ENCODE measurements at places on chromosomes 16 and 17.

- DNase-seq = no peak
Measured at GRCh38 chr17:41797377-41797776, 10.9 kb upstream of the JUP start.

DNA sequence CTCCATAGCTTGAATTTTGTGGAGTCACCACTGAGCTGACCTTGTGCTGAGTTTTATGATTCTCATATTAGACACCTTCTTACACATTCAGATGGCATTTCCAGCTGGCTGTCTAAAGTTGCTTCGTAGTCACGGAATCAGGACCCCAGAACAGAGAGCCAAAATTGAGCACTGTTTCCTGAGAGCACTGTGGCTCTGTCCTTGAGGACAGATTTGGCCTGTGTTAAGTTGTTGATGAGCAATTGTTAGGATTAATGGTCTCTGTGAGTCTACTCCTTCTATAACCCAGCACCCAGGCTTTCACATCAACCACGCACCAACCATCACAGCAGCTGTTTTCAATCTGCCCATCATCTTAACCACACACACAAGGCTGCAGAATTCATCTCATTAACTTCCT is 277.5 kb upstream of the HSBP1 start:
- no peak for DNase-seq

DNA sequence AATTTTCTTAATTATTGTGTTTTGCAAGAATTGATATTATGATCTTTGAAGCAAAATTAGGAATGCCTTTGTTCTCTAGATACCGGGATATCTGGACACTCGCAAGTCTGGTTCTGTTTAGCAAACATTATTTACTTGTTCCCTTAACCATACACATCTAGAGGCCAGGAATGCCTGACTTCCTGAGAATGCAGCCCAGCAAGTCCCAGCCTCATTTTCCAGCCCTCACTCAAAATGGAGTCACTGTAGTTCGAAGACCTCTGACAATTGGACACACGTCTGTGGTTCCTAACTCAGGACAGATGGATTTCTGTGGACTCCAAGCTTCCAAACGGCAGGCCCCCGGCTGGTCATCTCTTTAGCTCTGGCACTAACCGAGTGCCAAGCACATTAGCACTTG is 355.4 kb upstream of the RBFOX1 start:
- no peak for DNase-seq

- DNase-seq = no peak
Measured at GRCh38 chr16:4414187-4414917, 2.0 kb downstream of the CORO7 start.

- DNase-seq = no peak
Measured at GRCh38 chr17:19720210-19720475, 3.8 kb upstream of the SLC47A2 start.

DNA sequence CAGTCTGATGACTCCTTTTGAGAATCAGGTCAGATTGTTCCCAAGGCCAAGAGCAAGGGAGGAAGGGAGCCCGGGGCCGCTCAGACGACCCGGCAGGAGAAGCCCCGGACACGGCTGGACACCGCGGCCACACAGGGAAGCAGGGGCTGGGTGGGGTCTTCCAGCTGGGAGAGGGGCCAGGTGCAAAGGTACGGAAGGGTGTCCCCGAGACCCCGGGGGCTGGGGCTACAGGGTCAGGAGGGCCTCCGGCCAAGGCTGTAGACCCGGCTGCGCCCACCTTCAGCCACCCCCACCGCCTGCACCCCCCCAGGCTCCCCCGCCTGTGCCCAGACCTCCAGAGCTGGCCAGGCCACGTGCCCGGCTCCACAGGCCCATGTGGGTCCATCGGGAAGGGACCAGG is 21.9 kb upstream of the C1QTNF8 start:
- no peak for DNase-seq

DNA sequence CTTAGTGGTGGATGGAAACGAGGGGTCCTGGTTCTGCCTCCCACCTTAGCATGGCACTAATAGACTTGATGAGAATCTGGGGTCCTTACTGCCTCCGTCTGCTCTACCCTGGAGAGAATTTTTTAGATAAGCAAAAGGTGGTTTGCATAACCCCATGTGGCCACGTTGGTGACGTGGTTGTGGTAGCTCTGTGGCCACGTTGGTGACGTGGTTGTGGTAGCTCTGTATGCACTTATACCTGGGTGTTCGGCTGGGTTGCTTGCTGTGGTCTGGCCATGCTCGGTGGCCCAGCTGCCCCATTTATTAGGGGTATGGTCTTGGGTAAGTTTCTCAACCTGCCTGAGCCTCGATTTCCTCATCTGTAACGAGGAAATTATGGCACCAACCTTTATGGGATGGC is 13.0 kb downstream of the SPIRE2 start:
- DNase-seq = no peak

DNA sequence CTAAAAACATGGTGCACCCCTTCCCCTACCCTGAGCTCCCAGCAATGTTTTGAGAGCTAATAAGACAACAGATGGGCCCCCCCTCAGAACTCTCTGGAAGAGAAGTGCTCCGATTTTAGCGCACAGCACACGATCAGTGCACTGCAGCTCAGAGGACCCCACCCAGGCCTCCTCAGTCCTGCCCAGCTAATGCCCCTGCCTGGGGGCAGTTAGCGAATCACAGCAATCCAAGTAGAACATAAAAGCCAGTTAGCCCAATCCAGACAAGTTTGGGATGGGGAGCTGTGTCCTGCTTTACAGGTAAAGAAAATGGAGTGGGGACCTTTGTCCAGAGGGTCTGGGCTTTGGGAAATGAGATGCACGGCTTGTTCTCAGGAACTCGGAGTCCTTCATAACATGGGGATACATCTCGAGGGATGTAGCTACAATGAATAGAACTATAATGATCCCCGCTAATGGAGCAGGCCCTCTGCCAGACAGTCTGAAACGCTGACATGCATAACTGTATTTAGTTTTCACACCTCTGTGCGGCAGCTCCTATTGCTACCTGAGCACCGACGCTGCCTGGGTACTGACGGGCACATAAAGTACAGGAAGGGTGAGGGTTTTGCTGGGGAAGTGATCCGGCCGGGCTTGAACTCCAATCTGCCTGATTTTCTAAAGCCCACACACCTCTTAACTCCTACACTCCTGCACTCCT is 29.7 kb upstream of the CDC42EP4 start:
- DNase-seq = no peak

DNA sequence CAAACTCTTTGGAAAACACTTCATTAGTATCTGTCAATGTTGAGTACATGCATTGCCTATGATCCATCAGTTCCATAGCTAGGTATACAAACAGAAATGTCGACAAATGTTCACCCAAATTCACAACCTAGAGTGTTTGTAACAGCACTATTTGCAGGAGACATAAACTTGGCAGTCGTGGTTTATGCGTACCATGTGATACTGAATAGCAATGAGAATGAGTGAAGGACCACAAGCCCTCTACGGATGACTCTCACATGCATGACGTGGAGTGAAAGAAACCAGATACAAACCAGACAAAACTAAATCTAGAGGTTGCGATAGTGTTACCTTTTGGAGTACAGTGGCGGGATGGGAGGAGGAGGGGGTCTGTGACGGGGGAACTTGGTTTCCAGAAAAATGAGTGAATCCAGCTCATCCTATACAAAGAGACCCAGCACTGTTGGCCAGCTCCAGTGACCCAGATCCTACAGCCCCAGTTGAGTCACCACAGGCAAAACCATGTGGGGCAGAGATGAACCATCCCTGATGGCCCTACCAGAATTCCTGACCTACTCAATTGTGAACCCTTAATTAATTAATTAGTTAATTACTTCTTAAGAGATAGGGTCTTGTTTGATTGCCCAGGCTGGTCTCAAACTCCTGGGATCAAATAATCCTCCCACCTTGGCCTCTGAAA is 15.9 kb upstream of the ULK2 start:
- no peak for DNase-seq

GRCh38 chr17:59287891-59288290 is 43.6 kb upstream of the YPEL2 start:
- DNase-seq = no peak

GRCh38 chr16:86222547-86222946 is 287.8 kb upstream of the FOXF1 start:
- no peak for DNase-seq

DNA sequence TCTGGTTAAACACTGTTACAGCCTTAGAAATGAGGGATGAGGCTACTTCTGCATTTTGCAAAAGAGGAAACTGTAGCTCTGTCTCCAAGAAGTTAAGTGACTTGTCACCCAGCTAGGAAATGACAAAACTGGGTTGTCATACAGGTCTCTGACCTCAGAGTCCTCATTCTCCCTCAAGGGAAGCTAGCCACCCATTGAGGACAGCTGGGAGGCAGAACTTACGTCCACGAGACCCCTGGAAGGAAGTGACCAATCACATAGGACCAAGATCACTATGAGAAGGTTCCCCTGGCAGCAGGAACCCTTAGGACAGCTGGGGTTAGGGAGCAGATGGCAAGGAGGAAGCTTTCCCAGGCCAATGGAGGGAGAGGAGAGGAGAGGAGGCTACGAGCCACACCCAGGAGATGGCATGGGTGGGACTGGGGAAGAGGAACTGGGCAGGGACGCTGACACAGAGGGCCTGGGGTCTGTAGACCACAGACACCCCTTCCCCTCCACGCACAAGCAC is 11.2 kb downstream of the METTL22 start:
- DNase-seq = no peak

GRCh38 chr17:14616528-14616927 is 315.6 kb downstream of the HS3ST3B1 start:
- DNase-seq = no peak

GRCh38 chr16:59192551-59193199 is 458.6 kb upstream of the GOT2 start:
- no peak for DNase-seq

- peak; percentile 12 for DNase-seq
Measured at GRCh38 chr16:59543641-59544040, 809.5 kb upstream of the GOT2 start.

DNA sequence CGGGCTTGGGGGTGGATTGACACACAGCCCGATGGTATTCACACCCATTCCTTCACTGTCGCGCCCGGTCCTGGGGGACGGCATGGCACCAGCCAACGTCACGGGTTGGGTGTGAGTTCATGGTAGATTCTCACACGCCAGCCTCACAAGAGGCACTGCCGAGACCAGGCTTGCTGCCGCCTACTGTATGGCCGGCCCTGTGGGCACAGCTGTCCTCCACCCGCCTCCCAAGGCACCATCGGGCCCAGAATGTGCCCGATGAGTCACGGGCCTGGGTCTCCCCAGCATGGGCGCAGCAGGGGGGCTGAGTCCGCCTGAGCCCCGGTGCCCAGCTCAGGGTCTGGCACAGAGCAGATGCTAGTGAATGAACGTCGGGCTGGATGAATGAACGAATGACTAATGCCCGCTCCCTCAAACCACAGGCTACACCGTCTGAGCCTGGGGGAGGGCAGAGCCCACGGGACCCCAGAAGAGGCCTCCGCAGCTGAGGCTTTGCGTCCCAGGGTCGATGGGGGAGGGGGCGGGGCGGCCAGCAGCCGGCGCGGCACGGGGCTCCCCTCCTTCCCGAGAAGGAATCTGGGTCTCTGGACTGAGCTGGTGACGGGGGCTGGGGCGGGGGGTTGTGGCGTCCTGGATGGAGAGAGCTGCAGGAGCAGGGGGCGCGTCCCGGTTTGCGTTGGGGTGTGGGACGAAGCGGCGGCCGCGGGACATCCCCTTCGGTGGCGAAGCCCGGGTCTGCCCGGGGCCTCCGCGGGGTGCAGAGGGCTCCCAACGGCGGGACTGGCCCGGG is 829 bp downstream of the PITPNM3 start:
- DNase-seq = no peak

- no peak for DNase-seq
Measured at GRCh38 chr17:39926588-39927100, 757 bp downstream of the ORMDL3 start.

GRCh38 chr17:8359769-8360168 is 16.7 kb downstream of the KRABD2 start:
- no peak for DNase-seq

- no peak for DNase-seq
Measured at GRCh38 chr16:78577630-78578029, 478.2 kb downstream of the WWOX start.

- peak; percentile 85 for DNase-seq
Measured at GRCh38 chr17:76492989-76493501, 8.2 kb downstream of the RHBDF2 start.

- DNase-seq = no peak
Measured at GRCh38 chr16:72120026-72120425, 26.4 kb downstream of the DHX38 start.
